Activated CD4-positive, alpha-beta T cell treated with anti-CD3 and anti-CD28 coated beads for 48 hours (primary cell): ENCODE measurements at places on chromosomes 1 and 21.
A peak's percentile ranks its signal among the peaks of the same experiment; 100 is the strongest.

DNA sequence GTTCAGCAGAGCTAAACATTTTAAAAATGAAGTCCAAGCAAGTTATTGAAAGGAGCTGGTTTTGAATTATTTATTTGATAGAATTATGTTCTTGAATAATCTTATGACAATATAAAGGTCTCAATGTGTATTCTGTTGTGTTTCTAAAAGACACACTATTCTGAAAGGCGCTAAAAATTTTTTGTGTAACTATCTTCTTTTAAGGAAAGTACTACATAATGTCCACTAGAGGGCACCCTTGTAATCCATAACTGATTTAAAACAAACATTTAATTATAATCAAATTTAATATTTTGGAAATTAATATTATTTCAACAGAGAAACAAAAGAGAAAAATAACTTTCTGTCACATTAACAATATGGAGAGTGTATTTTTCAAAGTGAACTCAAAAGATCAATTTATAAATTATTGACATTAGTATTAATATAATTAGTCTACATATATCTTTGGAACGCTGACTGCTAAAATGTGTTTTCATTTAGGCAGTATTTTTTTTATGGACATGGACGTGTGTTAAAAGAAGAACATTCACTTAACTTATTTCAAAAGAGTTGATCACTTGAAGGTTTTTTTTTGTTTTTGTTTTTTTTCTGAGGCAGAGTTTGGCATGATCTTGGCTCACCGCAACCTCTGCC lies 248.4 kb downstream of the DENND1B start:
- no peak for DNase-seq

DNA sequence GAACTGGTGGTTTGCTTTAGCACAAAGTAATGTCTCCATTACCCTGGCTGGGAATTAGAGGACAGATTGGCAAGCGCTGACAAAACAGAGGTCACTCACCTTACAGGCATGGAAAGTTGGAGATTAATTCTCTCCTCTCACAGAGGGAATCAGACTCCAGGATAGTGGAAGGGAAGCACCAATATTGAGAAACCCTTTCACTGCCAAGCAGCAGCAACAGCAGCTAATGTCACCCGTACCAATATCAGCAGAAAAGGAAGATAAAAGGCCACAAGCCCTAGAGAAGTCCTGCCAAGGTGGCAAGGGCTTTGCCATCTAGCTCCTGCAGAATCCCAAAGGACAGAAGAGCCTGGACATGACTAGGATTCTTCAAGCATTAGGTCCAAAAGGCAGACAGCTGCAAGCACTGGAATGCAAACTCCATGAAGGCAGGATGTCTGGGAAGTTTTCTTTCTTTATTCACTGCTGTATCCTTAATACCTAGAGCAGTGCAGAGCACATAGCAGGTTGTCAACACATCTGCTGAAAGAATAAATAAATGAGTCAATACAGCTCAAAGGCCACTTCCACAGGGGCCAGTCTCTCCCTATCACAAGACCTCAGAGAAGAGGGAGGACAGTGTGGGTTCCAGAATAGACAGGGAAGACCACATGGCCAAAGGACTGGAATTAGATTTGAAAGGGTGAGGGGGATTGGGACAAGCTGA lies 57.2 kb downstream of the ERI3 start:
- DNase-seq = no peak

- DNase-seq = peak; percentile 62
Observed at GRCh38 chr1:63592536-63593302, 492 bp upstream of the PGM1 start.

DNA sequence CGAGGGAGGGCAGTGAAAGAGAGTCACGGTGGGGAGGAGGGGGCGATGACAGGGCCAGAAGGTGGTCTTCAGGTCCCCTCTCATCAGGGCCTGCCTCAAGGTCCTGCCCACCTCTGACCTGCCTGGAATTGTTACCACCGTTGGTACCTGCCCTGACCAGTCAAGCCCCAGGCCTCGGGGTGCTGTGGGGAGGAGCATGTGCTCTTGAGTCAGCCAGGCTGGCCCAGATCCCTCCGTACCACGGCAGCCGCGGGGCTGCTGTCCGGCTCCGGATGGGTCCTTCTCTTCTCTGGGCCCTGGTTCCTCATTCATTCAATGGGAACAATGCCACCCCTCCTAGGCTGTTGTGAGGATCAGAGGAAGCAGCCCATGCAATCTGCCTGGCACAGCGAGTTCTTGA lies 22.0 kb downstream of the SERINC2 start:
- DNase-seq = no peak

- no peak for DNase-seq
Observed at GRCh38 chr1:17588048-17588871, 48.8 kb downstream of the ARHGEF10L start.

DNA sequence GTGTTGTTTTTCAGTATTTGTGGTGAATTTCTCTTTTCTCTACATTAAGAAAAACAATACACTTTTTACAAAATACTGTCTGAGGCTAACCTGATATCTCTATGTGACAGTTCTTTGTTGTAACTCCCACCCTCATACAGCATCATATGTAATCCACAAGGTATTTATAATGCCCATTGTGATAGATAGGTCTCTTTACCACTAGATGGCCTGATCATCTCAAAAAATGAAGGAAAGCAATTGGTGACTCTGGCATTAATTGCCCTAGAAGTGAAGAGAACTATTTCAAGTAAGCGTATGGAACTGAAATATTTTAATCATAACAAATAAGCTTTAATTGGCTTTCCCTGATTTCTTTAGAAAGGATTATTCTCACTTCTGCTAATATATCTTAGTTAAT lies 36.2 kb upstream of the HFM1 start:
- DNase-seq = no peak

- DNase-seq = no peak
Observed at GRCh38 chr21:34560021-34560420, 48.0 kb upstream of the KCNE1 start.
